NCI-H774 (cell line): ENCODE measurements at places on chromosomes 2 and 18.

DNA sequence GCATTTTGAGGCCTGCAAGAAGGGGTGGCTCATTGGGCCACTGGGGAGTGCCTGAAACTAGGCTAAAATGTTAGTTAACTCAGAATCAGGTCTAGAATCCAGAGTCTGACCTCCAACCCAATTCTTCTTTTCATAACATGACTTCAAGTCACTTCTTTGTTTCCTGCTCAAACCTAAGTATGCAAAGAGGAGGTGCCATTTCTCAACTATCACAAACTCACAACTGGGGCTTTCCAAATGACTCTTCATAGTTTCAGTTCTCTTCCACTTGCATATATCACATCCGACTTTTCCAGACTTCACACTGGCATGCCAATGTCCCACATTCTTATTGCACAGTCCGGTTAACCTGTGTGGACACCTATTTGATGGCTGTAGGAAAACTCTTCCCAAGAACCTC lies 211.6 kb downstream of the TCF4 start:
- no peak for DNase-seq

DNA sequence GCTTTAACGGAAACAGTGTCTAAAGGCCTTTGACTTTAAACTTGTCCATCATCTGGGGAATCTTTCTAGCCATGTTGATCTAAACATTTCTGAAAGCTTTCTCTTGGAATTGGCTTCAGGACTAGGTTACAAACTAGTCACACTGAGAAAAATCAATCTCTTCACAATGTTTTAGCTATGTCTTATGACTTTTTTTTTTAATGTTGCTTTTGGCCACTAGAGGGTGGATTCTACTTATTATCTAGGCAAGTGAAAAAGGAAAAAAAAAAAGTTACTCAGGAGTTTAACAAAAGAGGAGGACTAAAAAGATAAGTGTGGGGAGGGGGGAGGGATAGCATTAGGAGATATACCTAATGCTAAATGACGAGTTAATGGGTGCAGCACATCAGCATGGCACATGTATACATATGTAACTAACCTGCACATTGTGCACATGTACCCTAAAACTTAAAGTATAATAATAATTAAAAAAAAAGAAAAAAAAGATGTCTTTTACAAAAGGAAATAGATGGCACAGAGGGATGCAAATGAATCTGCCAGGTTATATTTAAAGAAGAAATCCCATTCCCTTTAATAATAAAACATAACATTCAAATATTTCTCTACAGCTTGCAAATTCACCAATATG lies 160.4 kb upstream of the PID1 start:
- peak; percentile 47 for DNase-seq

- peak; percentile 10 for DNase-seq
These were observed 8.3 kb upstream of the RMC1 start for GRCh38 chr18:23494992-23495391.

DNA sequence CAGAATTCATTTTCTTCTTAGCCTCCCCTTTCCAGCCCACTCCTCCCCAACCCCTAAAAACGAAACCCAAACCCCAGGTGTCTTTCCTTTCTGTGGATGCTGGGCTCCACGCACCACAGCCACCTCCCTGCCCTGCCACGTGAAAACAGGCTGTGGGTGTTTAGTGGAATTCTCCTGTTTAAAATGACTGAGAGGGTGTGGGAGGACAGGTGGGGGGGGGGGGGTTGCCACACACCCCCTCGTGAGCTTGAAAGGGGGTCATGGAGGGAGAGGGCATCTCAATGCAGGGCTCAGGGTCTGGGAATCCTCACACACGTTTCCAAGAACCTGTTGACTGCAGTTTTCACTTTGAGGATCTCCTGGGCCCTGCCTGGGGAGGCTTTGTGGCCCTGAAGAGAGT lies 110.3 kb downstream of the FAM210A start:
- DNase-seq: no peak

DNA sequence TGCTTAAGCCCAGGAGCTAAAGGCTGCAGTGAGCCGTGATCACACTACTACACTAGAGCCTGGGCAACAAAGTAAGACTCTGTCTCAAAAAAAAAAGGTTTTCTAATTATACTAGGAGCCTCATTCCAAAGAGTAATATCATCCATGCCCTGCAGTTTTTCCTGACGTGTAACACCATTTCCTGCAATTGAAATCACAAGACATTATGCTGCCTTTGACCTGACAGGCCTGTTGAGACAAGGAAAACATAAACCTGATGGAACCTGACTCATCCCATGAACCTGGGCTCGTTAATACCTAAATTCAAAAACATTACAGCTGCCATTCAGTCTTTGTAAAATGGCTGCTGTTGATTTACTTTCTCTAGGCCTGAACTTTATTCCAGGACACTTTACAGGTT lies 58.7 kb upstream of the PEX13 start:
- DNase-seq: no peak

DNA sequence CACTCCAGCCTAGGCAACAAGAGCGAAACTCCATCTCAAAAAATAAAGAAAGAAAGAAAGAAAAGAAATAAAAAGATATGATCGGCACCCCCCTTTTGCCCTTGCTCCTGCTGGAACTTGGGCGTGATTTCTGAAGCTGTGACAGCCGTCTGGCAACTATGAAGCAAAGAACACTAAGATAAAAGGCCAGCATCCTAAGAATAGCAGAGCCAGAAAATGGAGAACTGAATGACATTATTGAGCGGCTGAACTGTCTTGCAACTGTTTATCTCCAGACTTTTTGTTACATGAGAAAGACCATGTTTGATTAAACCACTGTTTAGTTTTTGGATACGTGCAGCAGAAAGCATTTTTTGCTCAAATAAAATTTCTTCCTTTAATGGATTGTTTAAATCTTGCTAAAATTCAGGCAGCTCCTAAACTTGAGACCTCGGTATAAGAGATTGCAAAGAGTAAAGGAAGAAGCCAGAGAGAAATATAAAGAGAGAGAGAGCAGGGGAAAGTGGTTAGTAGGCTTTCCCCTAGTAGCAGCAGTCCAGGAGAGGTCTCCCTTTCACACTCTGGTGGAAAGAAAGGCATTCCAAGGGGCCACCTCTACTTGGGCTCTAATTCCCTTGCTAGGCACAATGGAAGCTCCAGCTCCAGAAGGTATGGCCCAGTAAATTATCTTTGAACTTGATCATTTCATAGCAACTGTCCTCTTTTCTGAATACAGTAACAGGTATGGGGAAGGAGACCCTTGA lies 8.2 kb upstream of the MBD2 start:
- DNase-seq: no peak

DNA sequence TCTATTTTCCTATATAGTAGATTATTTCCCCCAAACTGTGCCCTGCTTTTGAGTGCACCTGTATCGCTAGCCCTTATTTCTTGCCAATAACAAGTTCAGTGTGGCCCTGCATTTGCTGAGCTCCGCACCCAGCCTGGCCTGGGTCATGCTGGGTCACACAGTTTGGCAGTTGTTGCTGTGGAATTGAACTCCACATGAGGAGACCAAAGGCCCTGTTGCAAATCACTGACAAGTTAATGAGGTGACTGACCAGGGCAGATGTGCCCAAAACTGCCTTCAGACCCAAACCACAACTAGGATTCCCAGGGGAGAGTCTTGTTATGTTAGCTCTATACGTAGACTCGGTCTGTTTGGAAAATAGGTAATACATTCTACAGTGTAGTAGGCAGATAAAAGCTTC lies 31.0 kb downstream of the COL4A4 start:
- DNase-seq: no peak

- DNase-seq: peak; percentile 72
These were observed 59.4 kb upstream of the NEDD4L start for GRCh38 chr18:57984490-57985115.

DNA sequence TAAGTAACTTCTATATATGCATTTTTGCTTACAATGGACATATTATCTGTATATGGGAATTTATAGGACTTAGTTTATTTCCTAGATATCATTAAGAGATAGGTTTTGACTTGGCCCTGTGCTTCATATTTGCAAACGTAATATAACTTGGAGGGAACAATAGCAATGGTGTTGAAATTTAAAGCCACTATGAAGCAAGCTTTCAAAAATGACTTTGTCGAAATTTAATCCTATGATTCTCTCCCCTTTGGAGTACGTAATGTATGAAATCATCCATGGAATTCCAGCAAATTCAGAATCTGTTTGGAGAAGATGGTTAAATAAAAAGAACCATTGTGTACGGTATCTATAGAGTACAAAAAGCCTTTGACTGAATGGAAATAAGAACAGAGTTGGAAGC lies 486.3 kb downstream of the ARHGAP15 start:
- DNase-seq: no peak

GRCh38 chr2:208064220-208064961 lies 39.1 kb upstream of the PLEKHM3 start:
- DNase-seq: no peak

- DNase-seq: no peak
These were observed 7.1 kb downstream of the MREG start for GRCh38 chr2:216006164-216006663.

GRCh38 chr2:159228081-159228581 lies 58.4 kb downstream of the WDSUB1 start:
- no peak for DNase-seq

DNA sequence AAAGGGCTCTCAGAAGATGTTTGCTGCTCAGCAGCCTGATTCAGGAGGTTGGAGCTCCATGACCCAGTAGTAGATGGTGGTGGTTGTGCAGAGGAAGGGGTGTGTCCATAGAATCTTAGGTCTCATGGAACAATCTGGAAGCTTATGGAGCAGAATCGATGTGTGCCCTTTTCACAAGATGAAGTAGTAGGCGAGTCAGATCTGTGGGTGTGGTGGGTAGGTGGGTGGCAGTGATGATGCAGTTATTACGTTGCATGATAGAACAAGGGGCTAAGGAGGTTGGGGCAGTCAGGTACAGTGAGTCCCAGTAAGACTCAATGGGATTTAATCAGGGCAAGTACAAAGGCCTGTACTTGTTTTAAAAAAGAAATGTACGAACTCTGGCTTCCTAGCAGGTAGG lies 9.1 kb downstream of the TET3 start:
- no peak for DNase-seq

DNA sequence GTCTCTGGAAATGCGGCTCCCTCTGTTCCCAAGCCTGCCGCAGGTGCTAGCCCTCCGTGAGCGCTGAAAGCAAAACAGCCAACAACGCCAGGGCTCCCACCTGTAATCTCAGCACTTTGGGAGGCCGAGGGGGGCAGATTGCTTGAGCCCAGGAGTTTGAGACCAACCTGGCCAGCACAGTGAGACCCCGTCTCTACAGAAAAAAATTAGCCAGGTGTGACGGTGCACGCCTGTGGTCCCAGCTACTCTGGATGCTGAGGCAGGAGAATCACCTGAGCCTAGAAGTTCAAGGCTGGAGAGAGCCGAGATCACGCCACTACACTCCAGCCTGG lies 41.3 kb upstream of the PTMA start:
- no peak for DNase-seq

GRCh38 chr2:176160251-176160985 lies 3.3 kb downstream of the HOXD3 start:
- DNase-seq: no peak

DNA sequence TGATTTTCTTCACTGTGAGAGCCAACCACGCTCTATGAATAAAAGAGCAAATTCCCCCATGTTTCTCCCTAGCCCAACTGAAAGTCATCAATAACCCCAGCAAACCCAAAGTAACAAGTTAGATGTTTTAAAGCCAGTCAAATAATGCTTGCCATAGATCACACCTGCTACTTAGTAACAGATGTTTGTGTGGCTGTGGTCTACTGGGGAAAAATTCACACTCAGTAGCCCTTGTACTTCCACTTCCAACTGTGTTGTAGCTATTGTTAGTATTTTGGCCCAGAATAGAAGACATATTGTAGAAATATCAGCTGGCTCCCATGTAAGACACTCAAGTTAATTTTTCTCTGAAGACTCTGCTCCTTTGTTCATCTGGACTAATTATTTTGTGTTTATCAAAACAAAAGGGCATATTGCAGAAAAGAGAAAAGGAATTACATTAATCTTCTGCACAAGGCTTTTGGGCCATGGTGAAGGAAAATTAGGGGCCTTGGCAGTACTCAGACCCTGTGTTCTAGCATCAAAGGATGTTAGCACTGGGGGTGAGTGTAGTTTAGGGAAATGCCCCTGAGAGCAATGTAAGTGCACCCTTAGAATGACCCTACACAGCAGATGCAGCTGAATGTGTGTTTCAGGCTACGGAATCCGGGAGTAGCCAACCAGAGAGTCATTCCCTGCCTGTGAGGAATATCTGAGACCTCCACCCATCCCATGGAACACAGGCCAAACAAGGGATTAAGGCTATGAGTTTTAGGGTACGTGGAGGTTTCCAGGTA lies 521.9 kb downstream of the EPHA4 start:
- DNase-seq: no peak

- no peak for DNase-seq
These were observed 45.4 kb downstream of the SLC40A1 start for GRCh38 chr2:189534854-189535832.

DNA sequence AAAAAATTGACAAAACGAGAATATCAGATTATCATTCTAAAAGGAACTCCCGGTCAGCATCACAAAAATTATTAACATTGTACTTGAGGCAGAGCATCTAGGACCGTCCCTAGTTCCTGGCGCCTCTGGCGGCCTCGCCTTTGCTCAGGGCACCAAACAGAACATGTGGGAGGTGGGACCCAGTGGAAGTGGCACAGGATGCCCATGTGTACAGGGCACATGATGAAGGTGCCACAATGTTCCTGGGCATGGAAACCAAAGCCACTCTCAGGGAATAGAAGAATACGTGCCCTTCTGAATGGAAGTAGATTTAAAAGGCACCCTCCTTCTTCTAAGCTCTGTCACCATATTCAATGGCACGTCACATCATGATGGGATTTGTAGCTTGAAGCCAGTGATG lies 30.1 kb upstream of the MARCO start:
- DNase-seq: no peak

DNA sequence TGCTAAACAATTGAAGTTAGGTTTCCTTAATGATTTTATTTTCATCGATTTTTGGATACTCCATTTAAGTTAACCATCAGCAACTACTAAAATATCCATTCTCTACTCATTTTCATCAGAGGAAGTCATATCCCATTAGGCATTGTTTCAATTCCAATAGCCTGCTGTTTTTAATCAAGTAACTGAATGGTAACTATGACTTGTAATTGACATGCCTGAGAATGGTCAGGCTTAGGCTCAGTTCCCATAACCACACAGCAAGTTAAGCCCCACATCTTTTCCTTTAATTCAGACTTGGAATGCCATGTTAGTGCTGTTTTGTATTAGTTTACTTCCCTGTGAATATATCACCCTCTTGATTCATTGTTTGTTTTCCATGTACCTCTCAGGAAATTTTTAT lies 398.8 kb downstream of the ARHGAP15 start:
- no peak for DNase-seq

DNA sequence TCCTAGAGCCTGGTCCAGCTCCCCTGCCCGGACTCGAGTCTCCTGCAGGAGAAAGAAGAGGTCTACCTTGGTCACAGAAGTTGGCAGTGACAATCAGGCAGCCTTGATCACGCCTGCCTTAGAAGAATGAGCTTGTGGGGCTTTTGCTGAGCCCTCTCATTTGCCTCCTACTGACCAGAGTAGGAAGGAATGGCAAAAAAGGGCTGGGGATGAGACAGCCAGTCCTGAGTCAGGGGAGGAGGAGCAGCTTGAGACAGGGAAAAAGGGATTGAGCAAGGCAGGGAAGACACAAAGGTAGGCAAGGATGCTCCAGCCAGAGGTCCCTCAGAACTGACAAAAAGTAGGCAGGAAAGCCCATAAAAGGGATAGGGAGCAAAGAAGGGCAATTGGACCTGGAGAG lies 6.0 kb downstream of the WDR54 start:
- no peak for DNase-seq
